ENCODE measurements at places on chromosomes 3 and 15.

- DNase-seq = no peak
Measured at GRCh38 chr3:14914779-14915117, 32.6 kb upstream of the NR2C2 start.

DNA sequence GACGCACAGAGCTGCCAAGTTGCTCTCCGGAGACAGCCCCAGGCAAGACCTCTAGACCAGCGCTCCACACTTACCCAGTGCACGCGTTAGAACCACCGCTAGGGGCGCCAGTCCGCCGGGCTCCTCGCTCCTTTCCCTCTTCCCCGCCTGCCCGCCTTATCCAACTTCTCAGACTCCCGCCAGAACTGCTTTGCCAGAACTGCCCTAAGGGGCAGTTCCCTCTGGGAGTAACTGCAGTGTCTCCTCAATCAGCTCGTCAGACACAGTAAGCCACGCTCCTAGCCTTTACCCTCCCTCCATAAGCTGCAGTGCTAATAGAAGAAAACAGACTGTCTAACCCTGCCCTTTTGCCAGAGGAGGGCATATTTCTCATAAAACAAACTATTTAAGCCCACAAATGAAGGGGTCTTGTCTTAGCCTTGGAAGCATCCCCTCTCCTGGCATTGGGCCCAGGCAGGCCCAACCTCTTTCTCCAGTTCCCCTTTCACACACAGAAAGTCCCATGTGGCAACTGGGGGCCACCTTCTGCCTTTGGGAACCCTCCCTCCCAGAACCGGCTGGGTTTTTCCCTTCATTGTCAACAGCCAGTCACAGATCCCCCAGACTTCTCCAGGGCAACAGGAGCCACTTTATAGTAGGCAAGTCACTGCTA, 3.7 kb downstream of the BMF start:
- peak; percentile 90 for DNase-seq

DNA sequence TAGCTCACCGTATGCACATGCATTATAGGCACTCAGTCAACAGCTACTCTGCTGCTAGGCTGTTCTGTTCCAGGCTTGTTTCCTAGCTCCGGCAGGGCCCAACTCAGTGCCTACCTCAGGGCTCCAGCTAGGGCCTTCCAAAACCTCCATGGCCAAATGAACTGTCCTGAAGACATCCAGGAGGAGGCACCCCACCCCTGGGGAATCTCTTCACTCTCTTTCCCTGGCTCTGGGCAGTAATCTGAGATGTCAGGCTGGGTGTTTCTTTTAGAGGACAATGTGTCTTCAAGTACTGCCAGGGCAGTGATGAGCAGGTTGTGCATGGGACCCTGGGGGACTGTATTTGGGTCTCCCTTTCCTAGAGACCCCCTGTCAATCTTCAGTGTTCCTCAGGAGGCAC, 38.3 kb upstream of the TPM1 start:
- DNase-seq = no peak

- DNase-seq = no peak
Measured at GRCh38 chr3:23446301-23446700, 243.2 kb downstream of the UBE2E2 start.
